Fibroblast of gingiva (primary cell): ENCODE measurements at places on chromosomes 7 and 10.
A peak's percentile ranks its signal among the peaks of the same experiment; 100 is the strongest.

GRCh38 chr10:69232736-69233480, 12.8 kb downstream of the HKDC1 start:
- DNase-seq: no peak

- DNase-seq: no peak
Measured at GRCh38 chr7:11430841-11431240, 401.2 kb downstream of the THSD7A start.

DNA sequence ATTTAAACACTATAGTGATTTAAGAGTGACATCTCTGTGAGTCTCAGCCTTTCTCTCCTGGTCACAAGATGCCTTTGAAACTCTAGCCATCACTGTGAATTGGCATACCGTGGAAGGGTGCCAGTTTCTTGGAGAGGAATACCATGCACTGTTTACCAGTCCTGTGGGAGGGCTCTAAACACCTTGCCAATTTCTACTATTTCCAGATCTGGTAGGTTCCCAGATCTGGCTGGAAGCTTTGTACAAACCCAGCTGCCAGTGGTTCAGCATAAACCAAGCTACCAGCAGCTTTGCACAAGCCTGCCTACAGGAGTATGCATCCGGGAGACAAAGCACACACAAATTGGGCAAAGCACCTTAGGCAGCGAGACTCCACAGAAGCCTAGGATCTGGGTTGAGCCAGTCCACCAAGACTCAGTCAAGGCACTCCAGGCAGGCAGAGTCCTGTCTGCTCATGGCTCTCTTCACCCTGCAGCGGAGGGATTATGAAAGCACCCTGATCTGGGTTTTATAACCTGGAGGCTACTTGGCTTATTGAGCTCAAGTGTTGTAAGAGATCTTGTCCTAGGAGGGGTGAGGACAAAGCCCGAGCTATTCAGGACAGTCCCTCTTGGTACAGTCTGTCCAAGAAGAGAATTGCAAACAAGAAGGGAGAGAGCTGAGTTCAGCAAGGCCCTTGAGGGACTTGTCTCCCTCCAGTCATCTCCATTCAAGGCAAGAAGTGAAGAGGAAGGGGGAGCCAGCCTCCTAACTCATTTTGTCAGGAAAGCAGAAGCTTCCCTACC, 23.6 kb downstream of the MCM10 start:
- no peak for DNase-seq

- DNase-seq: no peak
Measured at GRCh38 chr7:106795084-106795876, 69.8 kb upstream of the PIK3CG start.

GRCh38 chr10:63217120-63217605, 84.0 kb downstream of the NRBF2 start:
- peak; percentile 77 for DNase-seq

DNA sequence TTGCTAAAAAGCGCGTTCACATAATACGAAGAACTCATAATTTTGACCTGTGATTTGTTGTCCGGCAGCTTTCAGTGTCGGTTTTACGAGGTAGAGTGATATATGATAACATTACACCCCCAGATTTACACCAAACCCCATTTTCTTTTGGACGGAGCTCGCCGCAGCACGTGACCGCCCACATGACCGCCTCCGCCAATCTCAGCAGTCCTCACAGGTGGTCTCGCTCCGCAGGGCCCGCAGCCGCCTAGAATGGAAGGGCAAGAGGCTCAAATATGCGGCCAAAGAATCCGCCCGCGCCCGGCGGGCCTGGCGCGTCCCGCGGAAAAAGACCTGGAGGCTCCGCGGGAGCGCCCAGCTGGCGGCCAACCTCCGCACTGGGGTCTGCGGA, at the start of gene HOXA7:
Gene HOXA7 (minus strand): TSS at position 168 of the 391 bp plus-strand sequence. CDS start 130 bp downstream, at position 38.
- no peak for DNase-seq

GRCh38 chr7:7989133-7989532, 20.5 kb downstream of the GLCCI1 start:
- DNase-seq: no peak

- DNase-seq: no peak
Measured at GRCh38 chr7:638256-639011, 88.1 kb upstream of the DNAAF5 start.

DNA sequence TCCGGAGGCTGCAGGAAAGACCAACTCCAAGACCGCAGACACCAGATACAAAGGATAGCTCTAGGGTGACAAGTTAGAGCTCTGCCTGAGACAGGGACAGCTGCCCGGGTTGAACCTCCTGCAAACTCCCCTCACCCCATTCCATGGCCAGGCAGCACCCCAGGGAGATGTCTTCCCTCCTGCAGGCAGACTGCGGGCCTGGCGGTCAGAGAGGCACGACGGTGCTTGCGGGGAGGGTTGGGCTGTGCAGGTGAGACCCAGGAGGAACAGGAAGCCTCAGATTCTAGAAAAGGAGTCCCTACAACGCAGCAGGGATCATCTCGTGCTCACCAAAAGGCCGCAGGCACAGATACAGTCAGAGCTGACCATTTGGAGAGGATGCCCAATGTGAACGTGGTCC, 34.6 kb downstream of the CARD11 start:
- no peak for DNase-seq

- DNase-seq: no peak
Measured at GRCh38 chr10:98086837-98087708, 47.4 kb upstream of the R3HCC1L start.

- no peak for DNase-seq
Measured at GRCh38 chr10:73814896-73815718, 3.7 kb upstream of the NDST2 start.

DNA sequence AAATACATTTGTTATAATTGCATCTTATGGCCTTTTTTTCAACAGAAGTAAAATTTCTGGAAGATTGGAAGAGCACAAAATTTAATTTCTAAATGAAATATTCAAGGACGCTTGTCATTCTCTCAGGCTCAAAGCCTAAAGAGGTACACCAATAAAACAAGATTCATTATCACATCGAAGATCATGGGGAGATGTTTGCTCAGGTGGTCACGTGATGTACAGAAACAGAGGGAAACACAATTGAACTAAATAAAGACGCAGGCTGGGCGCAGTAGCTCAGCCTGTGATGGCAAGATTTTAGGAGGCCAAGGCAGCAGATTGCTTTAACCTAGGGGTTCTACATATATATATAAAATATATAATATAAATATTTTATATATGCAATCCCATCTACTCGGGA, 37.3 kb upstream of the TMEM254 start:
- DNase-seq: no peak

- no peak for DNase-seq
Measured at GRCh38 chr7:28953633-28954032, 4.5 kb downstream of the TRIL start.

DNA sequence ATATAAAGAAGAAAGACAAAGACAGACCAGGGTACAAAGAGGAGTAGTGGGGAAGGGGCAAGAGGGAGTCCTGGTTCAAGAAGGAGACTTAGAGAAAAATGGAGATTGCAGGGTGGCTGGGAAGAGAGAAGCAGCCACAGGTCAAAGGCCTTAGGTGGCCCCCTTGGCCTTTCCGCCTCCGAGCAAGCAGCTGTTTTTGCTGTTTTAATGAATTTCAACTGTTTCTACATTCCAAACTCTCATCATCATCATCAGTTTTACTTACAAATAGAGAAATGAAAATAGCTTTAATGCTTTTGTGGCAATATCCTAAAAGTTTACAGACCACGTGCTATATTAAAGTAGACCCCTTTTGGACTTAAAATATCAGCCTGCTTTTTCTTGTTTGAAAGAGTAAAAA, 399.7 kb downstream of the EXOC4 start:
- peak; percentile 13 for DNase-seq

GRCh38 chr7:48636391-48637015, 287.8 kb upstream of the CDC14C start:
- no peak for DNase-seq

GRCh38 chr10:132027423-132027983, 38.2 kb upstream of the JAKMIP3 start:
- no peak for DNase-seq

DNA sequence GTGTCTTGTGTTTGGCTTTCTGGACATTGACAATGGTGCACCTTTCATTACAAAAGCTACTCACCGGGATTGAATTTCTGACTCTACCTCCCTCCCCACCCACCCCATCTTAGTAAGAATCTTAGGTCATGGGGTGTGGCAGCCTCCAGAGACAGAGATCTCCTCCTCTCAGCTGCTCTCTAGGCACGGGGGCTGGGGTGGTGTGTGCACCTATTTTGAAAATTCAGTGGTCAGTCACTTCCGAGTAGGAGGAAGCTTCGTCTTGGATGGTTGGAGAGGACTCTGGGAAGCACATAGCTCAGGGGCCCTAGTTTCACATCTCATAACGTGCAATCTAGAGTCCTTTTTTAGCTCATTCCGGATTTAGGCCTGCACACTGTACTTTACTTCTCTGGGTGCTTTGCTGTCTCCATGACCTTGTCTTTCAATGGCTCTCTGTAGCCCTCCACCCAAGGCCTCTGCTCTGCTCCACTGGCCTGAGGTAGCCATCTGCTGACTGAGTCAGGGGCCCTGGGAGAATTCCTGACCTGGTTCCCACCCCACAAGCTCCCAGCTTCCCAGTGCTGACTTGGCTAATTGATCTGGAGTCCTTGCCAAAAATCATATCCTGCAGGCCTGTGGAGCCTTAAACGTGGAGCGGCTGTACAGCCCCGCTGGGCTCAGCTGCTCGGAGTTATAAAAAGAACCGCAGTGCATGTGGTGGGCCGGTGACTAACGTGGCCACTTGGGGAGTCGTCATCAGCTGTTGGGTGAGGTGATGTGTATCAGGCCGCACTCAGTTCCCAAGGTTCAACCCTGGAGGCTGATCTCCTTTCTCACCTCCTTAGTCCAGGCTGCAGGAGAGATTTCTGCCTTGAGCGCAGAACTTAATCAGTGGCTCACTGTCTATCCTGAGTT, 19.3 kb upstream of the ADAMTS14 start:
- DNase-seq: peak; percentile 84

- DNase-seq: peak; percentile 68
Measured at GRCh38 chr7:28130277-28130676, 50.3 kb downstream of the JAZF1 start.

DNA sequence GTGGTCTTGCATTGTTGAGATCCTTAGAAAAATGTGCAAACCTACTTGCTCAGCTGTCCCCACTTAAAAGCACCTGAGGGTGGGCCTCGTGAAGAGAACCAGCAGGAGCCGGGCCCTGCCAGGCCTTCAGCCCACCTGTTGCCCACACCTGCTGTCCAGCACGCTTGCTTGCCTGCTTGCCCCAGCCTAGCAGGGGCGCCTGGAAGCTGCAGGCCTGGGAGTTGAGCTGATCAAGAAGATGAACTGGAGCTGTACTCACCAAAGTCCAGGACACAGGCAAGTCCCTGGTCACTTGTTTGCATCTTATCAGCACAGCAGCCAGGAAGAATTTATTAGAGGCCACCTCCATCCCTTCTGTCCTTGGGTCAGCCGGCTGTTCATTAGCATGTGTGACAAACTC, 23.2 kb downstream of the CYP26A1 start:
- no peak for DNase-seq

DNA sequence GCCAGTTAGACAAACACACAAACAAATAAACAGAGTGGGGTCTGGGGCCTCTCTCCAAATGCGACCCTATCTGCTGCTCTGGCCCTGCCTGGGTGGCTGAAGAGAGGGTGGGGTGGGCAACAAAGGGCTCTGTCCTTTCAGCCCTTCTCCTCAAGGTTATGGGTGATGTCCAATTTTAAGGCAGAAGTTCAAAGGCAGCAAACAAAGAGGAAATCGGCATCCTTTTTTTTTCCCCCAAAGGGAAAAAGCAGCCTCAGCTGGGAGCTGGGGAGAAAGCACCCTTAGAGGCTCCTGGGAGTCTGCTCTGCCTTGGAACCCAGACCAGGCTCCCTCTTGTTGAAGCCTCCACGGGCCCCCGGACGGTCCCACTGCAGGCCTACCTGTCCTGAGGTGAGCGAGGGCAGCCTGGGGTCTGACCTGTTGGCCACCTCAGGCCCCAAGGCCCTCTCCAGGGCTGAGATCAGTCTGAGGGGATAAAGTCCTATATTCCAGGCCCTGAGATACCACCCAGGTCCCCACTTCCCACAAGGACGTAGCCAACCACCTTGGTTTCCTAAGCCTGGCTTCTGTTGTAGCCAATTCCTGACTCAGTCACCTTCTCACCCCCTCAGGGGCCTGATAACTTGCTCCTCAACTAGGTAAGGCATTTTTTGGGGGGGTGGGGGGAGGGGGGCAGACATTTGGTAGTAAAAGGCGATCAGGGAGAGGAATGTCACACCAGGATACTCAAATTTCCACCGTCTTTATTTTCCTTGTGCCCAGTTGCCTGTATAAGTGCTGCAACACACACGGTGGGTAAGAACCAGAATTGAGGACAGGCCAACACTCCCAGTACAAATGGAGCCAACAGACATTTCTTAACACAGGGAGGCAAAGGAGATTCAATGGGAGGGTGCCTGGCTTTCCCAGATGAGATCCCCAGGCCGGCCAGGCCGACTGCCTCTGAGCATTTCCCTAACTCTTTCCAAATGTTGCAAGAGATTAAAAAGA, 4.3 kb downstream of the HOXA11 start:
- no peak for DNase-seq

DNA sequence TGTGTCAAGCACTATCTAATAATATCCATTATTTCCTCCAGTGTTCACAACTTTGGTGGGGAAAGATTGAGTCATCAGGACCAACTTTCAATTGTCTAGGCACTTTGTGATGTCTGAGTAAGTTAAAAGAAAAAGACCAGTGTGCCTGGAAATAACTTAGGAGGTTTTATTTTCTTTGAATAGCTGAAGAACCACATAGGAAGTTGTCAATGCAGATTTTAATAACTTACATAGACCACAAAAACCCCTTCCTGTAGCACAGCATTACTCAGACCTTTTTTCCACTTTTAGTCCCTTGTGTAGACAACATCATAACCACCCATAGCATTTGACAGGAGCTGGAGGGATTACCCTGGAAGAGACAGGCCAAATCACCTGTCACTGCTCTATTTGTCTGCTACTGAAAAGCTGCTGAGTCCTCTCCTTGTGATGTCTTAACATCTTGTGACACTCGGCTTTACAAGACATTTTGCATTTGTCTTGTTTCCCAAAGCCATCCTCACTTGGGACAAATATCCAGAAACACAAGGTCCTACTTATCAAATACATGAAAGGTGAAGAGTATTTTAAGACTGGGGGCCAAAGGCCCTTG, 241.5 kb upstream of the PTER start:
- DNase-seq: no peak
